Fibroblast of the aortic adventitia (primary cell): ENCODE measurements at places on chromosomes 1 and 21. TPM values are rescaled to one million over a fixed set of nuclear protein-coding genes. Genes with fewer than 3 reads are reported as not detected.

The RPF1 gene
- total RNA-seq, result 17.9 and 51.6 TPM in 2 replicates

The SNX27 gene
- total RNA-seq, result 14.1 and 28.6 TPM in 2 replicates

The PHACTR4 gene
- total RNA-seq, result 7.5 and 16.3 TPM in 2 replicates

The KRTAP21-1 gene
- not detected in 2 replicates for total RNA-seq

The FCRL6 gene
- not detected in 2 replicates for total RNA-seq

The UAP1 gene
- total RNA-seq, result 109 and 112 TPM in 2 replicates

The IL22RA1 gene
- total RNA-seq, result 0.09 TPM in 1 of 2 replicates, not detected in the other

The DISC1 gene
- total RNA-seq, result 4.7 and 8.8 TPM in 2 replicates

The TFAP2E gene
- 0.18 and 0.25 TPM in 2 replicates for total RNA-seq

The LGR6 gene
- total RNA-seq, result not detected in 2 replicates
